NT2/D1 (cell line): ENCODE measurements at places on chromosomes 13 and 19.
A peak's percentile ranks its signal among the peaks of the same experiment; 100 is the strongest.

GRCh38 chr13:79090552-79091124 is 315.4 kb downstream of the RBM26 start:
- DNase-seq, result no peak

DNA sequence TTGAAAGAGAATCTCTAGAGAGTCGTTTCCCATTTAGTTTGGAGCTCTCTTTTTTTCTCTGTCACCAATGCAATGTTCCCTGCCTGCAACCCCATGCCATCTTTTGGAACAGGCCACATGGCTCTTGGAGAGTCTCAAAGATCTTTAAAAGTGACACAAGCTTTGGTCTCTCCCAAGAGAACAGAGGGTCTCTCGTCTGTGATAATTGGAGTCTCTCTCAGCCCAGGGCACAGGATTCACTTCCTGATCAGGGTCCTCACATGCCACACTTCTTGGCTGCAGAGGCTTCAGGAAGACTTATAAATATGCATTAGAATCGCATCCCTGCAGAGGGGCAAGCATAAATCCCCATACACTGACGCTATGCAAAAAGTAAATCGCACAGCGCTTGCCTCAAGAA is 240.5 kb downstream of the IRS2 start:
- peak; percentile 33 for DNase-seq

DNA sequence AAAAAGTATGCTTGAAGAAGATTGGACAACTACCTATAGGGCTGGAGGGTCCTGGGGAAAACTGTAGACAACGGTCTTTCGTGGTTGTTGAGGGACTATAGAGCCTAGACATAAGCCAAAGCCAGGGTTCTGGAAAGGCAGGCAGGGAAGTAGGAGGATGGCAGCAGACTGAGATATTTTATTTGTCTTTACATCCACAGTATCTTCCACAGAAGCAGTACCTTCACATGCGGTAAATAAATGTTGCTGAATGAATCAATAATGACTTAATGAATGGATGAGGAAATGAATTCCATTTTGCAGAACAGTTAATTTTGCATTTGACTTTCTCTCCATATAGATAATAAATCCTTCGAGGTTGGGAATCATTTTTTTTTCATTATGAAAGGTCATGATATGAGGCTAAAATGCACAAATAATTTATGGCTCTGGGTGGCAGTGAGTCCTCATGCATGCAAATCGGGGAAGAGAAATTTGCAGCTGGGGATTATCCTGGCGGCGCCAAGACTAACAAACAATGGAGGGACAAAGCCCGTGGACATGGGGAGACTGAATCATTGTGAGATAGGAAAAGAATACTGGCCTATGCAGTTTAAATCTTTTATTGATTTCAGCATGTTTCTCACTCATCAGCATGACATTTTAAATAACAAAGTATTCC is 102.0 kb downstream of the ERCC5 start:
- DNase-seq, result no peak

GRCh38 chr19:5679289-5680083 is 830 bp downstream of the MICOS13 start:
- DNase-seq, result no peak

DNA sequence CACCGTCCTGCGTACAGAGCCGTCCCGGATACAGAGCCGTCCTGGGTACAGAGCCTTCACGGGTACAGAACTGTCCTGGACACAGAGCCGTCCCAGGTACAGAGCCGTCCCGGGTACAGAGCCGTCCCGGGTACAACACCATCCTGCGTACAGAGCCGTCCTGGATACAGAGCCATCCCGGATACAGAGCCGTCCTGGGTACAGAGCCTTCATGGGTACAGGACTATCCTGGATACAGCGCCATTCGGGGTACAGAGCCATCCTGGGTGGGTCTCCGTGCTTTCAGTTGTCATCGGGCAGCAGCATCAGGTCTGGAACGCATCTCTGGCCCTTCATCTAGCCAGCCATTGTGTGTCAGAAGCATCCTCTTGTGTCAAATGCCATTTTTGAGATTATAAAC is 222.3 kb upstream of the SOX1 start:
- DNase-seq, result no peak

GRCh38 chr13:59345311-59345710 is 818.4 kb downstream of the DIAPH3 start:
- DNase-seq, result no peak

GRCh38 chr13:107241381-107241780 is 673.4 kb upstream of the ARGLU1 start:
- no peak for DNase-seq

DNA sequence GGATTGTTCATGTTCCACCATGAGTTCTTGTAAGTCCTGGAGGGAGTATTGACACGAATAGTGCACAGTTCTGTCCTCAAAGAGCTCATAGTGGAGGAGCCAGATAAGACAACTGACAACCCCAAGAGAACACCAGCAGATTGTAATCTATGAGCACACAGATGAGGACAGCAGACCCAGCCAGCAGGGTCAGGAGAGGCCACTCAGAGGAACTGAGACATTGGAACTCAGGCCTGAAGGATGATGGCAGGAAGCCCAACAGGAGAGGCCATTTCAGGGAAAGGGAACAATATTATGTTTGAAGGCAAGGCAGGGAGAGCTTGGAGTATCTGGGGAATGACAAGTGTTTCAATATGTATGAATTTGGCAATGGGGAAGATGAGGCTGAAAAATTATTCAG is 63.7 kb upstream of the IPO5 start:
- DNase-seq, result no peak

DNA sequence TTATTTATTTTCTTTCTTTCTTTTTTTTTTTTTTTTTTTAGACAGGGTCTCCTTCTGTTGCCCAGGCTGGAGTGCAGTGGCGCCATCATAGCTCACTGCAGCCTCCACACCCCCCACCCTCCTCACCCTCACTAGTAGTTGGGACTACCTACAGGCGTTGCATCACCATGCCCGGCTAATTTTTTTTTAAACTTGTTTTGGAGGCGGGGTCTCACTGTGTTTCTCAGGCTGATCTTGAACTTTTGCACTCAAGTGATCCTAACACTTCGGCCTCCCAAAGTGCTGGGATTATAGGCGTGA is 33.6 kb downstream of the GJA3 start:
- no peak for DNase-seq

DNA sequence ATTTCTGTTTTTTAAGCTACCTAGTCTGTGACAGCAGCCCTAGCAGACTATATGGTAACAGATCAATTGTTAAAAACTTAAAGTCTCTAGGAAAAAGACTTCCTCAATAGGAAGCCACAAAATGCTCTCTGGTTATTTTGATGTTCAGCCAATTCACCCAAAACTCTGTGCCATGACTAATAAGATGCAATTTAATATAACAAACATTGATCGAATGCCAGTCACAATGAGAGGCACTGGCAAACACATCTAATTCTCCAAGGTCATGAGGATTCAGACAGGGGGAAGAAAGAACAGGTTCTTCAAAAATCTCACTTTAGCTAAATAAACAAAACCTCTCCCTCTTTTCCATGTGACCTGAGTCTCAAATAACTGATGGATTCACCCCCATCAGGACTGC is 107.5 kb downstream of the SUCLA2 start:
- DNase-seq, result no peak

DNA sequence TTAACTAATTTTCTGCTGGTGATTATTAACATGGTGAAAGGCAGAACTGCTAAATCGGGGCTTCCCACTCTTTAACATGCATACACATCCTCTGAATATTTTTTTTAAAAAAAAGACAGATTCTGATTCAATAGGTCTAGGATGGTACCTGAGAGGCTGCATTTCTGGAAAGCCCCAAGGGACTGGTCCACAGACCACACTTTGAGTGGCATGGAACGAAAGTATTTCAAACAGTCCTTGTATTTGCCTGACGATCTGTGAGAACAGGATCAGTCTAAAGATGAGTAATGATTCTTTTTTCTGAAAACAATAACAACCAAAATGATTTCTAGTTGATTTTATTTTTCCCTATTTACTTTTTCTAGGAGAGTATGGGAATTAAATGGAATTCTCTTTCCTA is 16.7 kb upstream of the SPART start:
- no peak for DNase-seq

DNA sequence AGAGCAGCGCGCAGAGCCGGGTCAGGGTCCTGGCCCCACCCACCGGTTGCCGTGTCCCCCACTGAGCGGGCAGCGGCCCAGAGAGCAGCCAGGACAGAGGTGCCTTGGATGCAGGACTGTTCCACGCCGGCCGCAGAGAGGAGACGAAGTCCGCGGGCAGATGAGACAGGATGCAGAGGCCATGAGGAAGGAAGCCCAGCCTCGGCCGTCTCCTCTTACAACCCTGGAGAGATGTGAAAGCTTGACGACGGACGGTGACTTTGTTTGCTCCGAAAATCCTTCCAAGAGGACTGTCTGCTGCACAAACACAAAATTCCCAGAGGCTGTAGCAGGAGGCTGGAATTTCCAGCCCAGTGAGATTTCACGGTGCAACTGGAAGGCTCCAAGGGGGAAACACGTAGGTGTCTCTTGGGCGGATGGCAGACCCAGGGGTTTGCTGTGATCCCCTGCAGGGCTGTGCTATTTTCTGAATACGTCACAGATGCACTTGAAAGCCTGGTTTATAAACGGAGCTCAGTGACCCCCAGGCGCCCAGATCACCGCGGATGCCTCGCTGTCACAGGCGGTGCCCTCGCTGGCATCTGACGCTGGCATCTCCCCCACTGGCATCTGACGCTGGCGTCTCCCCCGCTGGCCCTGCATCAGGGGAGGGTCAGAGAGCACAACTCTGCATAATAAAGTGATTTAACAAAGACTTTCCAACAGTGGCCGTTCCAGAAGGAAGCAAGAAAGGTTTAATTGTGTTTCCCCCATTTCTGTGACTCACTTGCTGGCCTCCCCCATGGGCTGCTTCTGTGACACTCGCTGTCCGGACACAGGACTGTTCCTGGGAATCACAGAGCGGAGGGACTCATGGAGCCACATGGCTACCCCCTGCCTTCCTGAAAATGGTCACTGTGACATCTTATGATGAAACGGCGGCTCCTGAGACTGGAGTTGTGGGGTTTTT is 62.0 kb upstream of the C13orf46 start:
- no peak for DNase-seq
